NCI-H2081 treated with DMSO at 0.1 percent for 48 hours (cell line): ENCODE measurements at places on chromosomes 12 and 14.

DNA sequence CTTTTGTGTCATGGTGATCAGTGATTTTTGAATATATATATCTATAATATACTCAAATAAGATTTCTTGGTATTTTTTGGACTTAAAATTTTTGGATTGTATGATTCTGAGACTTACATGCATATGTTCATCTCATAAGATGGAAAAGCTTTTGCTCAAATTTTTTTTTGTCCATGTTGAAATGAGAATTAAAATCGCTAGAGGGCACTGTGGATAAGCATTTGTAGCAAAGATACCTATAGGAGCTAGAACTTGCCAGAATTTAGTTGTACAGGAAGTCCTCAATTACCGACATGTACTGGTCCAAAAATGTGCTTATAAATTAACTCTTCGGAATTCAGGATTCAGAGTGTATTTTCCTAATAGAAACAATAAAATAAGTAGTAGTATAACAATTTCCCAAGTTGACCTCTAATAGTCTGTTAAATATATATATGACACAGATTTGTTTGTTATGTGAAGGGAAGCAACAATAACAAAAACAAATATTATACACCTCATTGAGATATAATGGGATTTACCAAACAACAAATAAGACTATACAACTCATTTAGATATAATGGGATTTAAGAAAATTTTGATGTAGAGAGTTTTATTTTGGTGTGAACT lies 179.6 kb downstream of the TMEM117 start:
- DNase-seq = peak; percentile 71

DNA sequence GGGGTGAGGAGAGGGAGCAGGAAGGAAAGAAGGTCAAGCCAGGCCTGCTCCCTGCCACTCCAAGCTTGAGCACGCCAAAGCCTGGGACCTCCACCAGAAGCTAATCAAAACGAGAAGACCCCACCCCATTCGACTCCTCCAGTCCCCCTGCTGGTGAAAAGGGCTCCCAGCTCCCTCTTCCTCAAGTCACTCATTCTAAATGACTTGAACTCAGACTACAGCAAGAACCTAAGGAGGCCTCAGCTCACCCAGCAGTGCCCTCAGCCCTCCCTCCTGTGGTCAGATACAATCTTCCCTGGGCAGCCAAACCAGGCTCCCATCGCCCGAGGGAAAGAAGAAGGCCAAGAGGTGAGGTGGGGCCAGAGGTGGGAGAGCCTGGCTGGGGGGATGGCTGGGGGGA lies 17.4 kb downstream of the HDAC7 start:
- DNase-seq = no peak

DNA sequence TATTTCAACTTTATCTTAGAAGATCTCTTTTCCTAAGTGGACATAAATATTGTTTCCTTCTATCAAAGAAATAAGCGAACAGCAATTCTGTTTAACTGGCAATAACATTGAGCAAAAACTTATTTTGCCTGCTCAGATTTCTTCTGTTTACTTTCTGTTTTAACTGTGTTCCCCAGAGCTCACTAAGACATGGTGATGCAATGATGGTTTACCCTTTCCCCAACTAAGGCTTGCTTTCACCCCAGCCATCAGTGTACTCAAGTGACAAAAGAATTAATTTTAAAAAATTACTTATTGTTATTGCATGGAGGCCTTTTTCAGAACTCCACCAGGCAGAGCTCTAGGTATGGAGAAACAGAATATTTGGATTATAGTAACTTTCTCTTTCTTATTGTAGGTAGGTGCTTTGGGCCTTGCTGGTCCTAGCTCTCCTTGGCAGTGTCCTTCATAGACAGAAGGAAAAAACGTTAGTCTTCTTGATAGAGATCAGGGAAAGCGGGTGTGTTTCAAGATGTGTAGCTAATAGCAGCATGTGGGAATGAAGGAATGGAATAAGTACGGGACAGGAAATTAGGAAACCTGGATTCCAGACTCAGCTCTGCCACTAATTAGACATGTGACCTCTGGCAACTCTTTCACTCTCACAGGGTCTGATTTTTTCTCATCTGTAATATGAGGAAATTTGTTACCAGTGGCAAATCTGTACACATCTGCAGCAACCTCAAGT lies 14.6 kb upstream of the DDHD1 start:
- DNase-seq = no peak

- no peak for DNase-seq
These were observed 62.3 kb upstream of the EGLN3 start for GRCh38 chr14:34012978-34013720.

DNA sequence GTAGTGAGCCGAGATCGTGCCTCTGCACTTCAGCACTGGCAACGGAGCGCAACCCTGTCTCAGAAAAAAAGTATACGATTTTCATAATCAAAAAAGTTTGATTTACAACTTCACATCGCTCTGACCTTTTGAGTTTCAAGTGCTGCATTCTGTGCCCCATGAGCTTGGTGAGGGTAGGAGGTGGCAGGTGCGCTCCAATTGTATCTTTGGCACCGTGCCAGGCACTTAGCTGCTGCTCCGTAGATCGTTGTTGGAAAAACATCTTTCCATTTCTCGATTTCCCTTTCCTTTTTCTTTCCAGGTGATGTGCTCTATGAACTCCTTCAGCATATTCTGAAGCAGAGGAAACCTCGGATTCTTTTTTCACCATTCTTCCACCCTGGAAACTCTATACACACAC lies 203.7 kb downstream of the ETV6 start:
- DNase-seq = no peak

DNA sequence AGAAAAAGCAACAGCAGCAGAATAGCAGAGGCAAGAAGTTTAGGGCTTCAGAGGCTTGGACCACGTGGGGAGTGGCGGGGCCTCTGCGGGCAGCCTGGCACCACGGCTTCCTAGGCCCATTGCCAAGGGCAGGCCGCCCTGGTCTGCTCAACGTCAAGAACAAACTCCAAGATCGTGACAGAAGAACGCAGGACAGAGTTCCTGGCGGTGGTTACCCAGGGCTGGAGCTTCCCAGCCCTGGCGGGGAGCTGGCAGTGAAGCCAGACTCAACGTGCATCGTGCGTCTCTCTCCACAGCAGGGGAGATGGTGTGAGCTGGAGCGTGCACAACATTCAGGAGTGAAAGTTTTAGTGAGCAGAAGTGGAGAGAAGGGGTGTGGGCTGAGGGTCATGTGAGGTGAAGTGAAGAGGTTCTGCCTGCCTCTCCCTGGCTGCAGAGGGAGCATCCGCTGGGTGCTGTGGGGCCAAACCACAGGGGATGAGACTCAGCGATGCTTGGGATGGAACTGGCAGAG lies 13.9 kb upstream of the CACNA2D4 start:
- no peak for DNase-seq

- no peak for DNase-seq
These were observed 59.3 kb downstream of the TESC start for GRCh38 chr12:117039891-117040309.

DNA sequence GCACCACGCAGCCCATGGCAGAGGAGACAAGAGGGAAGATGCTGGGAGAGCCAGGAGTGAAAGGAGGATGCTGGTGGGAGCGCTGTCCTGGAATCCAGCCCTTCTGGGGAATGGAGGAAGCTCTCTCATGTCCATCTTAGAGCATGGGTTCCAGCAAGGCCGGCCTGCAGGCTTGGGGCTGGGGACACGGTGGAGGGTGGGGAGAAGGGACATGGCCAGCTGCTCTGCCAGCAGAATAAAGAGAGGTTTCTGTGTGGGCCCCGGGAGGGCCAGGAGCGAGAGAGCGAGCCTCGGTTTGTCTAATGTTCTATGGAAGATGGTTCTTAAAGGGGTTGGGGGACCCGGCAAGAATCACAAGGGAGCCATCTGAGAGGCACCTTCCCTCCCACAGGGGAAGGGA lies 60.2 kb downstream of the RIMBP2 start:
- DNase-seq = no peak

DNA sequence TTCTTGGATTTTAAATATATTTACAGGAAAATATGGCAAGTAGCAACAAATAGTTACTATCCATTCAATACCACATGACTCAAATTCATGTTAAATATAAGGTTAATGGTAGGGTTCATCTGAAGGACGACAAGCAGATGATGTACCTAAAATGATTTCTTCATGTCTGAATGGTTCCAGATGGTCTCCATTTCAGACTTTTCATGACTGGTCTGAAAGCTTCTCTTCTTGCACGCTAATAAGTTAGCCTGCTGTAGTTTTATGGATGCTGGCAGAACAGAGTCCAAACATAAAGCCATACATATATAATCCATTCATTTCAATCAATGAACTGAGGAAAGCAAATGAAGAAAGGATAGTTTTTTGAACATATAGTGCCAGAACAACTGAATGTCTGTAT lies 257.0 kb upstream of the MGAT4C start:
- no peak for DNase-seq

GRCh38 chr14:64715146-64715627 lies 11.0 kb downstream of the PLEKHG3 start:
- DNase-seq = no peak

DNA sequence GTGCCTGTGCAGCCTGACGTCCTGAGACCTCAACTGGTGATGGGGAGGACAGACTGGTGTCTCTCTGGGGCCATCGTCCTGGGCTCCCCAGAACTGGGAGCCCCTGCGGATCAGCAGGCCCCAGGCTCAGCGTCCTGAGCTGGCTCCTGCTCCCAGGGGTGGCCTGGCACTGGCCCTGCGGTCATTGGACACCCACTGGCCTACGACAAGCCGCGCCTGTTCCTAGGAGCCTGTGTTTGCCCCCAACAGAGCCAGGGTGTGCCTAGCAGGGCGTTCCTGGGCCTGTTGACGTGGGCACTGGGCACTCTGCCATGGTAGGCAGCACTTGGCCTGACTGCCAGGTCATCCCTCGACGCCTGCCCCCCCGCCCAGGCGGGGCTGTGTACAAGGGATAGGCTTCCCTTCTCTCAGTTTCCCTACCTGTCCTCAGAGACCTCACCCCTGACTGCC lies 8.4 kb downstream of the ADSS1 start:
- DNase-seq = no peak

DNA sequence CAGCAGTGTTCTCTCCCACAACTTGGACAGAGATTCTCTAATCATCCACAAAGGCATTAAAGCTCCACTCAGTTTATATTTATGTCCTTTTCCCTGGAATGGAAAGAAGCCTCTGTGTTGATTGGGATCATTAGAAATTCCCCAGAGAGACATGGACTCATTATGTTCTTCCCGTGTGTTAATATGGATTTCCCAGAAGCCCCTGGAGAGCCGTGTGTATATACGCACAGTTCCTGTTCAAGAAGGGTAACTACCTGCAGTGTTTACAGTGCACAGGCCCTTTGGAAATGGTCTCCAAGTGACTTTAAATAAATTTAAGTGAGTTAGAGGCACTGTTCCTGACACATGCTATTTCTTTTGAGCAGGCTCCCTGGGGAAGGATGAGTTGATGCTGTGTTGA lies 428.0 kb upstream of the TMTC1 start:
- no peak for DNase-seq

DNA sequence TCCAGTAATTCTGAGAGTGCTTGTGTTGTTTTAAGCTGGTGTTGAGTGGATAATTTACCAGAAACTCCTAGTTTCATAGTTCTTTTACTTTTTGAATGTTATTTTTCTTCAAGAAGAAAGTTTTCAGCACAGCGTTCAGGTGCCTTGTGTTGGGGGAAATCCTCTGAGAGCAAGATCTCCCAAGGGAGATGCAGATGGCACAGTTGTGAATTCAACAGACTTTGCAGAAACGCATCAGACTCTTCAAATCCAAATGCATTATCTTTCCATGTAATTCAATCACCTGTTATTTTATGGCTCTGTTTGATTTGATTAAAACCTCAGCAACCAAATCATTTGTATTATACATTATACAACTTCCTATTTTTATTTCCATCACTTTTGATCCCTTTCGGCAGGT lies 439.9 kb downstream of the EGLN3 start:
- no peak for DNase-seq
